ENCODE measurements at places on chromosomes 4 and X.

DNA sequence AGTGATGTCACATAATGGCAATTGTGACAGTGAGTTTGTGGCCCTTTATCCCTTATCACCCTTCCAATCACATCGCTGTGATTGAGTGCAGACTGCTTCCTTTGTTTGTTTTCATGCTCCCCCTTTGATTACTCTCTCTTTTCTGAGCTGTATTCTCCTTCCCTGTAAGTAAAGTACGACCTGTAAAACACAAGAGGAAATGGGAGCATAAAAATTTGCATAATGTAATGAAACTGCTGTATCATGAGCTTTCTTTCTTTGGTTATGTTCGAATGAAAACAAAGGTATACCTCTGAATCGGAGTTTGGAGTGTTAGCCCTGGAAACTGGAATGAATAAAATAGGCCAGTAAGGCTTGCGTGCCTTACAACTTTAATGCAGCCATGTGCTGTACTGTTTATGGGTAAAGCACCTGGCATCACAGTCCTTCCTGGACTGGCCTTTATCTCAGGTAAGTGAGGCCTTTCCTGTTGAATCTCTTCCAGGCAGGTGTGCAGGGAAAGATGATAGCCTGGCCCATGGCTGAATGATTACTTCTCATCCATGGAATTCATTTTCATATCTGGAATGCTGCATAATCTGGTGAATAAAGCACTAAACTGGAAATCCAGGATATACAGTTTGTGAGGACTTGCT, 26.6 kb upstream of the HS3ST1 start:
- ATAC-seq = no peak

DNA sequence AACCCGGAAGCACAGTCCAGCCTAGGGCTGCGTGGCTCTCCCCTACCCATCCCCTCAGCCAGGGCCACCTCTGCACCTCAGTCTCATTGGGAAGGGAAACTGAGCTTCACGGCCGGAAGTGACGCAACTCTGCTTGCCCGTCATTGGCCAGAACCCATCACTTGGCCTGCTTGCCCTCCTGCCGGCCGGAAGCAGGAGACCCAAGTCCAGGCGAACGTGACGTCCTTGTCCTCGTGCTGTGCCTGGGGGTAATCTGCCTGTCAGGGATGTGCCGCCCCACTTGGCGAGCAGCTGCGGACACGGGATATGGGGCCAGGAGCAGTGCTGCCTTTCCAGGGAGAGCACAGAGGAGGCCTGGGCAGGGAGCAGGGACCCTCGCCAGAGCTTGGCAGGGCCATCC, 31.2 kb downstream of the ZFYVE28 start:
- ATAC-seq = no peak

DNA sequence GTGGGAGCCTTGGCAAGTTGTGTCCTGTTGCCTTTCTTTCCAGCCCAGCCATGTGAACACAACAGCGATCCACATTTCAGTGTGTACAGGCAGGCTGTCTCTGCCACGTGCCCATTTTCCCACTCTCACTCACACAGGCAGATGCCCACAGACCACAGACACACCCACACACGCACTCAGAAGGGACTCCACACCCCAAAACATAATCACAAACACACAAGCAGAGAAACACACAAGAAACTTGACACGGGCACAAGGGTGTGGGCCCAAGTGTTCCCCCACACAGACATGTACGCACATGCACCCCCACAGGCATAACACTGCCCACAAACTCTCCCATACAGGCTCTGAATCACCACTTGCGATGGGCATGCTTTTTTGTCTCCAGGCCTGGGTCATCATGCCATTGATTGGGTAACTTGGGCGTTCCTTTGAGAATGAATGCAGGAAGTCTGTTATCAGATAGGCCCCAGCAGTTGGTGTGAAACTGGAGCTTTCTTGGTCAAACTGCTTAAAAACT, 84.3 kb downstream of the NBDY start:
- ATAC-seq = peak; percentile 60

- ATAC-seq = no peak
These were observed 754.3 kb upstream of the MAGEB2 start for GRCh38 chrX:29461039-29461438.

GRCh38 chrX:72105436-72105835, 26.3 kb downstream of the RTL5 start:
- ATAC-seq = peak; percentile 46

DNA sequence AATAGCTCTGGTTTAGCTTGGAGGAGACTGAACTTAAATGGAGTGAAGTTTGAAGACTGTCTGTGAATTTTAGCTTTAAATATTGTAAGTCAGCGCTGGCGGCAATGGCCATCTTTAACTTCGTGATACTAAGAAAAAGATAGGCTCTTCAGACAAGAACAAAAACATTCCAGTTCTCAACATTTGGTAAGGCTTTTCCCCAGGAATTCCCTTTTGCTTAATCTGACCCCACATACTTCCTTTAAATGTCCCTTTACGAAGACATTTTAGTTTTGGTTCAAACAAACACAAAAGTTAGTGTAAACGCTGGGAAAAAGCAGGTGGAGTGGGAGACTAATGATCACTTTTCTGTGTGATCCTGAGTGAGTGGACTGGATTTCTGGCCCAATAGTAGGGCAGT, 106.2 kb downstream of the MAML3 start:
- ATAC-seq = no peak

DNA sequence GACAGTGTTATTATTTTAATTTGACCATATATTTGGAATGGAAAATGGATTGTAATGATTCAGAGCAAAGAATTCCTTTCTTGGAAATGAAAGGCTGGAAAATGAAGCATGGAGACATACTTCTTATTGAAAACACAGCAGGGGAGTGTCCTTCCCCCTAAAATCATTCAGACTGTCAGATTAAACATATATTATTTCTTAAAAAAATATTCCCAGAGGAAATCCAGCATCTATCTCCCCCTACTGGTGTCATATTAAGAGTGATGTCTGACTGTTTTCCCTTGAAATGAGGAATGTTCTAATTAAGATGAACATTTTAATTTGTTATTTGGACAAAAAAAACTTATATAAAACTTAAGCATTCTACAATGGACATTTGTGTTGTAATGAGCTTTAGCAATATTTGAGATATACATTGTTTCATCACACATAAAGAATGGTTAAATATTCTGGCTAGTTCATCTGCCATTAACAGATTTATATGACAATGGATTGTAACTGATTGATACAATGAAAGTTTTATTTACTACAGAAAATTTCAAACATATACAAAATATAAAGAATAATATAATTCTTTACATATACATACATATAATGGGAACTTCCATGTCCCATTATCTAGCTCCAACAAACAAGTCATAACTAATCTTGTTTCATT, 264.6 kb downstream of the SPRY1 start:
- no peak for ATAC-seq

DNA sequence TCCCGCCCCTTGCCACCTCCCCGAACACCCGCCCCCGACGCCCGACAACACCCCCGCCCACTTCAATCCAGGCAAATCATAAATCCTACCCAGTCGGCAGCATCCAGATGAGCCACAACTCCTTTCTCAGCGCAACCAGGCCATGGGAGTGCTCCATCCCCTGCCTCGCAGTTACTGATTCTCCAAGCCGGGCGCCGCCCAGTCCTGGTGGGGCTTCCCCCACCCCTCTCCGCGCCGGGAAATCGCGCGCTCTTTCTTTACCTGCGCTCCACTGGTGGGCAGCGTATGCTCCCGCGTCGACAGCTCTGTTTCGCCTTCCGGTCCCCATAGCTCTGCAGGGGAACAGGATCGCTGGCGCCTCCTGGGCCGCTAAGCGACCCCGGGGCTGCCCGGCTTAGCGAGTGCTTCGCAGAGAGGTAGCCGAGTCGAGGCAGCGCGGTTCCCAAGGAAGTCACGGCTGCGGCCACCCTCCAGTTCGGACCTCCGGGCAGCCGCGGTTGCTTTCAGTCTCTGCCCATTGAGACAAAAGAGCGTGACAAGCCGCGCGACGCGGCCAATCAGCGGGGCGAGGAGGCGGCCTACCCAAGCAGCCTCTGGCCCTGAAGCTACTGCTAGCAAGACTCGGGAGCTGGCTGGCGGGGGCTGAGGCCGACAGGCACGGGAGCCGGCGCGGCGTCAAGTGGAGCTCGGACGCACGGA, 43.7 kb upstream of the TMSB15B start:
- peak; percentile 85 for ATAC-seq

DNA sequence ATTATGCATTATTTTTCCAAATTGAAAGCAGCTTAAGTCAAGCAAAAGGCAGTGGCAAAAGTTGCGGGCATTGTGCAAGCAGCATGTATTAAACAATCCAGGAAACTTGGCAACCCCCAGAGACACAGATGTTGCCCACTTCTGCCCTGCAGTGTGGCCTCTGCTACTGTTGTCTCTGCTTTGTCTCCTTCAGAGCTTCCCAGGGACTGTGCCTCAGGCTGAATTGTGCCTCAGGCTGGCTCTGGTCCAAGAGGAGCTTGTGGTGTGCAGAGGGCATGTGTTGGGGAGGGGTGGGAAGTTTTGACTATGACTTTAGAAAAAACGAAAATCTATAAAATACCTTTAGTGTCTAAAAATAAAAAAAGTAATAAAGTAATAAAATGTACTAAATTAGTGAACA, 201.4 kb downstream of the CCSER1 start:
- ATAC-seq = no peak
